Activated CD4-positive, alpha-beta T cell treated with anti-CD3 and anti-CD28 coated beads, Interleukin-10, Interleukin-2, amounts not matched to agents 100 ng/mL and 50 ng/mL, durations not matched to agents 16 hours and 8 hours (primary cell): ENCODE measurements at places on chromosomes 1 and 21.

DNA sequence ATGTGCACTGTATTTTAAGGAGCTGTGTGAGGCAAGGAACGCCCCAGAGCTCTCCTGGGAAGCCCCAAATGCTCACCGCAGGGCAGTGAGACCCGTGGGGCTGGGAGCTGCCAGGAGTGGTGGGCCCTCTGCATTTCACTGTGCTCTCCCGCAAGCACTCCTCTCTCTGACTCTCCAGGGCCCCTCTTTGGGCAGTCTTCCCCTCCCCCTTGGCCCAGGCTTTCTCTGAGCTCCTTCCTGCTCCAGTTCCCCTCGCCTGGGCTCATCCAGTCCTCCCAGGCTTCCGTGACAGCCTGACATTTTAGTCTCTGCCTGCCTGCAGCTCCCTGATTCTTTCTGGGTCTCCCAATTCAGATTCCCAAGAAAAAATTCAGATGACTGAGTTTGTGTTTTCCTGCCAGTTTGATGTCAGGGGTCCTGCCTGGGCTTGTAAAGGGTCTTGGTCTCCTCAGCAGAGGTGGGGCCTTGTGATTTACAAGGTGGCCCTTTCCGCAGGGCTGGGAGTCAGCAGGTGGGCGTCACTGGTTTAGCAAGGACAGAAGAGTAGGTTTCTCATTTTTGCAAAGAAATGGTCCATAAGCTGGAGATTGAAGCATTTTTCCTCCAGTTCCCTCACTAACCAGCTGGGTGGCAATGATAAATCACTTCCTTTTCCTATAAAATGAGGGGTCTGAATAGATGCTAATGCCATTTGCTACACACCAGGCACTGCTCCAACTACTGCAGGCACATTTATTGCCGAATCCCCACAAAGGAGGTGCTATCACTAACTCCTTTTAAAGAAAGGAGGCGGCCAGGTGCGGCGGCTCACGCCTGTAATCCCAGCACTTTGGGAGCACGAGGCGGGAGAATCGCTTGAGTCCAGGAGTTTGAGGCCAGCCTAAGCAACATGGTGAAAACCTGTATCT lies 1.9 kb upstream of the CA6 start:
- DNase-seq, result no peak

GRCh38 chr1:50179639-50180038 lies 70.9 kb downstream of the ELAVL4 start:
- DNase-seq, result no peak

GRCh38 chr21:43191521-43191920 lies 22.7 kb downstream of the CRYAA start:
- DNase-seq, result no peak

DNA sequence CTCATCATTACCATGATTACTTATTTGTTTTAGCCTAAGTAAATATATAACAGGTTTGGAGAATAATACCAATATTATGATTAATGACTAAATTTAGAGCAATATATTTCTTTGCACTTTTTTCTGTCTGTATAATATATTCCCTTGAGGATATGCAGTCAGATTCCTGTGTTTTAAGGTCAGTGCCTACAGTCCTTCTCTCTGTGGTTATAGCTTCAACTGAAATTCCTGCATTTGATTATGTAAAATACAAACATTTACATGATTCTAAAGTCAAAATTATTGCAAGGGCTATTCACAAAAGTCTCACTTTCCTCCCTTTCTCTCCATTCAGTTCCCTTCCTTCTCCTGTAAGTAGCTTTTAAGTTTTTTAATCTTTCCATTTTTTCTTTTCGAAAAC lies 142.9 kb upstream of the COL6A1 start:
- DNase-seq, result no peak

DNA sequence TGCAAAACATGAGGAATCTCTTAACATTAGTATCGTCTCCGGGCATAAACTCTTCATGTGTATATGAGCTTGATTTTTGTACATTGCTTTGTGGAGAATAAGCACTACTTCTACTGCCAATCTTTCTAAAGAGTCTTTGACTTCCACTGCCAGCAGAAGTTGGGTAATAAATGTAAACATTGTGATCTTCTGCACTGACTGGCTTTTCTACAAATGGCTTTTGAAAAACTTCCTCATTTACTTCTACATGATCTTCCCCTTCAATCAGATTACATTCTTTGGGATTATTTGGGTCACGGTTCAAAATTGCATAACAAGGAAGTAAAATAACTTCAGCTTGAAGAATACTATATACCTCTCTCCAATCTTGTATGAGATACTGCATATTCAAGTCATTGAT lies 30.4 kb upstream of the SLC44A5 start:
- no peak for DNase-seq

GRCh38 chr1:41362749-41363590 lies 1.7 kb downstream of the FOXO6 start:
- no peak for DNase-seq

DNA sequence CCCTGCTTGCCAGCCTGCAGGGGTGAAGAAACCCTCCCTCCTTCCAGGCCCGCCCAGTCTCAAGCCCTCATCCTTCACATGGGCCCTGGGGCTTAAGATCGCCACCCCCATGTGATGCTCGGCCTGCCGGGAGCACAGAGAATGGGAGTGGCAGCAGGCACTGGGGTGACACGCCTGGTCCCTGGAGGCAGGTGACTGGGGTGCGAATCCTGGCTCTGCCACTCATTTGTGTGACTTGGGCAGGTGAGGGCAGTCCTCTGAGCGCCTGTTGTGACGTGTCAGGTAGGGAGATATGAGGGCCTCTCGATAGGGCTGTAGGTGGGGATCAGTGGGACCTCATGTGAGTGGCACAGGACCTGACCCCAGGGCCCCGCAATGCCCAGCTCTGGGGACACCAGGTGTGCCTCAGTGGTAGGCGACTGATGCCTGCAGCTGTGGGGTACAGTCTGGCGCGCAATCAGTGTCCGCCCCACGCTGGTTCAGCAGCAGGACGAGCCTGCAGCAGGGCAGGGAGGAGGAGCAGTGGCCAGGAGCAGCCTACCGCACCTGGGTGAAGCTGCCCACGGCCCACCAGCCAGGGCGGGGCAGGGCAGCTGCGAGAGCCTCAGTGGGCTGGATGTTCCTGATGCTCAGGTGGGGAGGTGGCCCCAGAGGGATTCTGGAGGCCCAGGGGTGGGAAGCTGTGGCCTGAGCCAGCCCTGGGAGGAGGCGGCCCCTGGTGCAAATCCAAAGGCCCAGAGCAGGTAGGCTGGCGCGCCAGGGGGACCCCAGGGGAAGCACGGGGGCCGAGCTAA lies 6.2 kb downstream of the SH2D5 start:
- no peak for DNase-seq

- DNase-seq, result peak; percentile 81
Measured at GRCh38 chr1:41662061-41662764, 177.7 kb upstream of the EDN2 start.

DNA sequence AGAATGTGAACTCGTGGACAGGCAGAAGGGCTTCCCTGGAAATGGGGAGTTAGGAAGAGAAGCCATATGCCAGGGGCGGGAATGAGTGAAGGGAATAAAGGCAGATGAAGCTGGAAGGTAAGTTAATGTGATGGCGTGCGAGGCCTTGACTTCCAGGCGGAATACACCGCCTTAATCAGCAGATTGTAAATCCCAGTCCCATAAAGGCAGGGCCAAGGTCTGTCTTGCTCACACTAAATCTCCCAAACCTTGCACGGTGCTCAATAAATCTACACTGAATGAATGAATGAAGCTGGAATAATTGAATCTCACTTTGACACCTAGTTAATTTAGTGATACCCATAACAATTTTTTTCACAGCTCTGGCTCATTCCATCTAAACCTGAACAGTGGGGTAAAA lies 16.8 kb upstream of the PRDM2 start:
- DNase-seq, result no peak

- no peak for DNase-seq
Measured at GRCh38 chr1:52679048-52679447, 19.1 kb downstream of the COA7 start.

DNA sequence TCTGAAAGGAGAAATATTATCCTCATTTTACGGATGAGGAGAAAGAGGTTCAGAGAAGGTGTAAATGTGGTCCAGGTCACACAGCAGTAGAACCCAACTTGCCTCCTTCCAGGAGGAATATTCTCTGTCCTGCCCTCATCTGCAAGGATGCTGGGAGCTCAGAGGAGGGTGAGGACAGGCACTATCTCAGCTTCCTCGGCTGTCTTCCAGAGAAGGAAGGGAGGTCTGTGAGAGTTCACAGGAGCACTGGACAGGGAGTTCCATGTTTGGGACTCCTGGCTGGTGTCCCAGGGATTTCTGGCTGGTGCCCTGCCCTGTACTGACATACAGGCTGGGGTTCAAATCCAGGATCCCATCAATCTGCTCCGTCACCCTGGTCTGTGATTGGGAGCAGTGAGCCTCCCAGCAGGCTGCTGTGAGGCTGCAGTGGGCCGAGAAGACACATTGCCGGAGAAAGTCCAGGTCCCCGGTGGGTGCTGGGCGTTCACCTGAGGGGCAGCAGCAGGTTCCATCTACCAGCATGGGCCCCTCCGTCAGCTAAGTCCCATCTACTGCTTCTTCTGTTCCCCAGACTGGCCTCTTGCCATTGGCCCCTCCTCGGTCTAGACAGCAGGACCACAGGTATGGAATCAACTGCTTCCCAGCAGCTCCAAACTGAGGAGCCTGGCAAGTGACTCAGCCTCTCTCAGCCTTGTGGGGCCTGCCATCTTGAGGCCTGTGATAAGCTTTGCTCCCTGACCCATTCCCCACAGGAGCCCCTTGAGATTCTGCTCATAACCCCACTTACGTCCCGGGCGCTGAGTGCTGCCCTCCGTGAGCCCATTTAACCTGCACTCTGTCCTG lies 8.5 kb upstream of the BSND start:
- DNase-seq, result no peak

GRCh38 chr1:231419147-231419546 lies 2.9 kb downstream of the EGLN1 start:
- no peak for DNase-seq

GRCh38 chr1:36585569-36586548 lies 103.1 kb upstream of the CSF3R start:
- no peak for DNase-seq

DNA sequence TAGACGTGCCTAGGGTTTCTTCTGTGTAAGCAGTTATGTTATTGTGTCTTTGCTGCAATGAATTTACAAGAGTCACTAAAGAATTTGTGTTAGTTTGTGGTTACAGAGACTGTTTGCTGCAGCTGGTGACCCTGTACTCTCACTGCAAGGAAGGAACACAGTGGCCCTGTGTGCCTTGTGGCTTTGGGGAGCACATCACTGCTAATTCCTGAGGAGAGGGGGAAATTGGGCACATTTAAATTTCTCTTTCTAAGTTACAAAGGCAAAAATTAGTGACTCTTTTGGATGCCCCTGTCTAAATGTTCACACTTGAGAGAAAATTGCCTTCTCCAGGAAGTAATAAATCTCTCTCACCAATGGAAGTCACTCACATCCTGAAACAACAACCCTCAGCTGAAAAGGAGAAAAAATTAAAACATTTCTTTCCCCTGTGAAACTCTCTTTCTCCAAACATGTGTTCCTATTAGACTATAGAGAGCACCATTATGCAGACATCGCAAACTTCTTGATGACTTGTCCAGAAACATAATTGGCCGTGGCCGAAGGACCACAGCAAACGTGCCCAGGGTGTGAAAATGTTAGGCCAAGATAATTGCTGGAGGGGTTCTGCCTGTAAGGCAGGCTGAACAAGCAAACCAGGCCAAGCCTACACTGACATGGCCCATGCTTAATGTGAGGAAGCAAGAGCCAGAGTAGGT lies 32.3 kb upstream of the SPAG17 start:
- DNase-seq, result no peak

GRCh38 chr21:32733356-32733755 lies 5.5 kb upstream of the SYNJ1 start:
- DNase-seq, result no peak

GRCh38 chr1:36951761-36952160 lies 82.6 kb downstream of the GRIK3 start:
- DNase-seq, result no peak

DNA sequence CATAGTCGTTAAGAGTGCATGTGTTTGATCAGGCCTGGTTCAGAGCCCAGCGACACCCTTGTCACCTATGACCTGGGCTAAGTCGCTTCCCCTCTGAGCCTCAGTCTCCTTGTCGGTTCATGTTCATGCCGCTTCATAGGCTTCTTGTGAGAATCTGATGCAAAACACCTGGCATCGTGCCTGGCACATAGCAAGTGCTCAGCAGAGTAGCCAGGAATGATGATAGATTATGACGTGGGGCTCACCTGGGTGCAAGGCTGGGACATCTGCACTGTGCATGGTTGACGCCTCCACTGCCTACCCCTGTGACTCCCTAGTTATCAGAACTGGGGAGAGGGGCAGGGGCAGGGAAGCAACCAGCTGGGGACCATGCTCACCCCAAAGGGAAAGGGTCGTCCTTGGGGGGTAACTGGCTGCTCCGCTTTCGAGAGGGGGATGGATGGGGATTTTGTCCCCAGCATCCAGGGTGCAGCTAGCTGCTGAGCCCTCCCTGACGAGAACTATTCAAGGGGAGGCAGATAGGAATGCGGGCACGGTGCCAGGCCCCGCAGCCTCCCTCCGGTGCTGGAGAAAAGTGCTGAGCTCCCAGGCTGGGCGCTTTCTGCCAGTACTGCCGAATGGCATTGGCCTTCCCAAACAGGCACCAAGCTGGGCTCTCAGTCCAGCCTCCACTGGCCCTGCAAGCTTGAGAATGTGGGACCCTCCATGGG lies 9.3 kb downstream of the EFHD2 start:
- no peak for DNase-seq

GRCh38 chr1:192357924-192358323 lies 41.1 kb downstream of the RGS21 start:
- DNase-seq, result no peak

DNA sequence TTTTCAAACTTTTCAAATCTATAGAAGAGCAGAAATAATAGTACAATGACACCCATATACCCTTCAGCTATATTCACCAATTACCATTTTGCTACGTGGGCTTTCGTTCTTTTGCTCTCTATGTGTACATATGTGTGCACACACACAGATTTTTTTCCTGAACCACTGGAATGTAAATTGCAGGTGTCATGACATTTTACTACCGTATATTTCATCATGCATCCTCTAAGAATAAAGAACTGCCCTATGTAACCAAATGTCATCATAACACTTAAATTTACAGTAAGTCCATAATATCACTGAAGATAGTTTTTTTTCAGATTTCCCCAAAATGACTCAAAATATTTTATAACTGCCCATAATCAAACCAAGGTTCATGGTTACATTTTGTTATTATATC lies 88.4 kb upstream of the GFI1 start:
- DNase-seq, result no peak

DNA sequence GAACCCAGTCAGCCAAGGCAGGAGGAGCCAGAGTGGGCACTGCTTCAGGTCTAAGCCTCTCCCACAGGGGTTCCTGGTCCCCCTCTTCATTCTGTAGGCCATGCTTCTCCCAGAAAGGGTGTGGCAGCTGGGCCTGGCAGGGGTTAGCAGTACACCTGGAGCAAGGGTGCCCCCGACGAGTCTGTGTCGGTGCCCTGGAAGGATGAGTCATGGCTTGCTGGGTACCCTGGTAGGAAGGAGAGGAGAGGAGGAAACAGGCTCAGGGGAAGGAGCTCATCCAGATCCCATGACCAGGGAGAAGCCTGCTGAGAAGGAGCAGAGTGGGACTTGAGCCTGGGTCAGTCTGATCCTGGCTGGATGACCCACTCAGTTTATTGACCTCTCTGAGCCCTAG lies 10.3 kb downstream of the KDF1 start:
- DNase-seq, result no peak

GRCh38 chr1:192160196-192160595 lies 1.9 kb downstream of the RGS18 start:
- no peak for DNase-seq

GRCh38 chr21:36913247-36914169 lies 53.0 kb downstream of the HLCS start:
- DNase-seq, result no peak

GRCh38 chr1:160367516-160367900 lies 637 bp downstream of the NHLH1 start:
- DNase-seq, result no peak

- DNase-seq, result no peak
Measured at GRCh38 chr1:38210021-38210894, 163.7 kb upstream of the POU3F1 start.
